ENCODE measurements at places on chromosomes 4 and X.

DNA sequence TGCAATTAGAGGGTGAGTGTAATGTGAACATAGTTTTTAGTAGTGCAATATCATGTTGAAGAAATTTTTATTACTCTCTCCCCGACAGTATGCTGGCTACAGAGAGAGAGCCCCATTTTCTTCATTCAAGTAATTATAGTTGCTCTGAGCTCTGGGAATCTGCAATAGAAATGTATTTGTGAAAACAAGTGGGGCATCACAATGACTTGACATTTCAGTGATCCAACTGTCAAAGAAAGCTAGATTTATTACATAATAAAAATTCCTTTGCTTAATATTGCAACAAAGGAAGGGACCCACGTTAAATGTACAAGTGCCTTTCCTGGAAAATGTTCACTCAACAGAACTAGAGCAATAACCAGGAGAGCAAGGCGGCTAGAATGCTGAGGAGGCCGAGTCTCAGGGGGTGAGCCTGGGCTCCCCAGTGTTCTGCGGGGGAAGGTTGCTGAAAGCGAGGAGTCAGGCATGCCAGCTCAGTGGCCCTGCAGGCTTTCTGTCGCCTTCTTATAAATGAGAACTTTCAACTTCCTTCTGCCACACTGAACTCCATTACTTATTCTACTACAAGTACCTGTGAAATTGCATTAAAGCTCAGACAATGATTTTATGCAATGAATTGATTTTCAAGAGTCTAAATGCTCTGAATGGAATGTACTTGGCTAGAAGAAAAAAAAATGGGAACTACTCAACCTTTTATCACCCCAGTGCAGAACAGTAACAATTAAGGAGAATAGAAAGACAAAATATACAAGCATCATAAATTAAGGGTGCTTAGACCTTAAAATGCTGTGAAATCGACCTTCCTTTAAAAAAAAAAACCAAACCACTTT is 476.4 kb downstream of the AFF2 start:
- no peak for DNase-seq

DNA sequence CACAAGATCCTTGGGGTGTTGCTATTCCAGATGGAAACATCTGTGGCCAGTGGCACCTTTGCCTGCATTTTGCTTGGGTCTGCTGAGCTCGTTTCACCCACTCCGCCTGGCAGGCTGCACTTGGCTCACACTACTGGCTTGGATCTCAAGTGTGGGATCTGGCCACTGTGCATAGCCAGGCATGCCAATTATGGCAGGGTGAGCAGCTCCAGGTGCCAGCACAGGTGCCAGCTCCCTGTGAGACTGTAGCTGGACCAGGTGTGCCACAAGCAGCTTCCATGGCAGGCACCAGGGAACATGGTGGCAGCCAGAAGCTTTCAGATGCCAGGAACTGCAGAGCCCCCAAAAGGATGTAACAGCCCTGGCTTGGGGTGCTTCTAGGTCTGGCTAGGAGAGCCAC is 463.8 kb upstream of the PABPC4L start:
- DNase-seq = no peak

DNA sequence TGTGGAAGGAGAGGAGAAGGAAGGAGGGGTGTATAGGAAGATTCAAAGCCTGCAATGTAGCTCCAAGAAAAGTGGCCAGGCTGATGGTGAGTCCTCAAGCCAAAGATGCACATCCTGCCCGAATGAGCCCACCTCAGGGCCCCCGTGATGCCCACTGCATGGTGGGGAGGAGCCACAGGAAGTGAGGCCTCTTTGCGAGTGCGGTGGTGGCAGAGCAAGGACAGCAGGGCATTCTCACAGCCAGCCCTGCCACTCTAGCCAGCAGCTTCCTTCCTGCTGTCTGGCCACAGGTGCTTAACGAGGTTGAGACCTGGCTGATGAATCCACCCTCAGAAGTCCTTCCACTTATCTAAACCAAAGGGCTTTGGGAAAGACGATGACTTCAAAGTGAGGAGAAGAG is 55.8 kb downstream of the BCOR start:
- no peak for DNase-seq

GRCh38 chr4:5143940-5144339 is 92.7 kb downstream of the STK32B start:
- no peak for DNase-seq

- peak; percentile 93 for DNase-seq
Measured at GRCh38 chr4:48175328-48175727, 41.3 kb upstream of the TXK start.

DNA sequence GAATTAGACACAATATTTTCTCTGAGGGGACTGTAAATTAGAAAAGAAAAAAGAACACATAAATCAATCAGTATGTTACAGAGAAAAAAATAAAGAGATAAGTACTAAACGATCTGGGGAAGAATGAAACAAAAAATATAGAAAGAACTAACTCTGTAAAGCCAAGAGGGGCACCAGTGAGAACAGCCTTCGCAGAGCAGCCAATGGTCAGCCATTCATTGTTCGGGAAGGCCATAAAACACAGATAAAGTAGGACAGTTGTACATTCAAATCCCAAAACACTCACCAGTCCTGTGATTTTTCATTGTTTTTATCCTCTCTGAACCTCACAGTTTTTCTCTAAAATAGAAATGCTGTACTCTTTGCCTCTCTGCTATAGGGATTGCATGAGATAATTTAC is 127.9 kb downstream of the NEK1 start:
- DNase-seq = peak; percentile 7

DNA sequence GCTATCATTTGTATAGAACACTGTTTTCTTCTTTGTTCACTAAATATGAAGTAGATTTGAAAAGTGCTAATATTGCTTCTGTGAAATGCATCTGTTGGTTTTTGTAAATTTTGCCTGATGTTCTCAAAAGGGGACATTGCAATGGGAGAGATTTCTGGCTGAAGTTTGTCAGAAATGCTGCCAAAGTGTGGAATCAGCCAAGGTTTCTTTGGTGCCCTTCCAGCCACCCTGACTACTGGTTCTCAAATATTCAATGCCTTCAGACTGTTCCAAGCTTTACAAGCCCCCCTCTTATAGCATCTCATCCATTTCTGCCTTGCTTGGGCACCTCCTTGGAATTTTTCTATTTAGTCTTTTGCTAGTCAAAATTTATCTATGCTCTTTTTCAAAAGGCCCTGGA is 60.6 kb upstream of the TMLHE start:
- DNase-seq = no peak

DNA sequence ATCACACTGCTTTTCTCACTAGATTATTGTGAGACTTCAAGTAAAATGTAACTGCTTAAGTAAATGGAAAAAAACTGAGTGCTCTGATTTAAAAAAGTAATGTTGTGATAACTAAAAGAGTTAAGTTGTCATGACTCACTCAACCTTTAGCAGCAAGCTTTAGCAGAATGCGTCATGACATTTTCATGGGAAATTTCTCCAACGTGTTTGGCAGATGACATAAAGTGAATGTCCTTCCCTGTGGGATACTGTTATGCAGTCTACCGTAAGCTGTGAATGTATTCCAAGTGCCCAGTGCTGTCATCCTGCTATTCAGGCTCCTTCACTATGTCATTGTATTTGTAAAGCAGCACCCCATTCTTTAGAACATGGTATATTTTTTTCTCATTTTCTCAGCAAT is 136.2 kb downstream of the CPXCR1 start:
- DNase-seq = no peak

GRCh38 chrX:97326456-97326855 is 442.7 kb downstream of the RPA4 start:
- DNase-seq = no peak

DNA sequence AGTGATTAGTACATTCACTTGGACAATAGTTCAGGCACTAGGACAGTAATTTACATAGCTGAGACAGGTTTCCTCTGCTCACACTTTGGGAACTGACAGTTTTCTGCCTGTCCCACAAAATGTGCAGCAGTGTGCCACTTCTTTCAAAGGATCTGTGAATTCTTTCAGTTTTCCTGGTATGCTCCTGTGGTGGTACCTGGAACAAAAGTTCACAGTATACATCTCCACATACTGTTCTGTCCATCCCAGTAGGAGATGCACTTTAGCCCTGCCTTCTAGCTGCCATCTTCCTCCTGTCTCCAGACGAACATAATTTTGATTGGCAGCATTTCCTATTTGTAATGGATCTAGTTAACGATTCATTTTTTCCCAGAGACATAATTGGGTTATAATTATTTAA is 360.8 kb upstream of the CXorf51B start:
- DNase-seq = no peak

DNA sequence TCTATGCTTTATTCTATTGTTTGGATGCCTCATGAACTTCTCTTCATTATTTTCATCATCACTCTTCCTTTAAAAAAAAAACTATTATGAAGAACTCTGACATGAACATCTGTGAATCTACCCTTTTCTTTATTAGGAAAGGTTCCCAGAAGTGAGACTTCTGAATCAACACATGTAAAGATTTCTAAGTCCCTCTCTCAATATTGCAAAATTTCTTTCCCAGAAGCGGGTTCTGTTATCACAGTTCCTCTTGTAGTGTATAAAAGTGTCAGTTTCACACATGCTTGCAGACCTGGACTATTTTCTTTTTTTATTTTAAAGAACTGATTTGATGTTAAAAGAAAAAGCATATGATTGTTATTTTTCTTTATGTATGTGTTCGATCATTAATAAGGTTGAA is 330.8 kb upstream of the KLF3 start:
- DNase-seq = no peak

- no peak for DNase-seq
Measured at GRCh38 chr4:172356016-172356415, 542.8 kb downstream of the GALNTL6 start.

DNA sequence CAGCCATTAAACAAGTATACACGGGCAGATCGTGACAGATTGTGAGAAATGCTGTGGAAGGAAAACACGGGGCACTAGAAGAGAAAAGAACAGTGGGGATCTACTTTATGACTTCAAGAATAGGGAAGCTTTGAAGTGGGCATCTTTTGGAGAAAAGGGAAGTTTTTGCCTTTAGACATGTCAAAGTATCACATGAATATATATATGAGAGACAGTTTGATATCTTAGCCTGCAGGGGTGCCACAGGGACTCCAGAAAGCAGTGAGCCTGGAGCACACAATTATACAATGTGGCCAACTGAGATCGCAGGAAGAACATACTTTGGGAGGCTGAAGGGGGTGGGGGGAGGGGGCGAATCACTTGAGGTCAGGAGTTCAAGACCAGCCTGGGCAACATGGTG is 35.7 kb downstream of the RELL1 start:
- DNase-seq = no peak

DNA sequence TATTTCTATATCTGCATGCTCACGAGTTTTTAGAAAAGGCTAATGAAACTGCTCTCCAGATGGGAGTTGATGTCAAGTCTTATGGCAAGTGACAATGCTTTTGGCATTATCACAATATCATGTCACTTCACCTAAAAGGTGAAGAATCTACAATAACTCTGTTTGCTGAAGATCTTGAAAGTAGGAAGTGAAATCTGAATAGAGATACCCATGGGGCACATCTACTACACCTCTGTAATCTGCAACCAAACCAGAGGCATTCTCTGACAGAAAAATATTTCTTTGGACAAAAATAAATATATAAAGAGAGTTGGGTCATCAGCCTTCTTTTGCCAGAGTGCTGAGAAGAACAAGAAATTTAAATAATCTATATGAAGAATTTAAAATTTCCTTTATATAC is 3.9 kb upstream of the VAMP7 start:
- DNase-seq = no peak

DNA sequence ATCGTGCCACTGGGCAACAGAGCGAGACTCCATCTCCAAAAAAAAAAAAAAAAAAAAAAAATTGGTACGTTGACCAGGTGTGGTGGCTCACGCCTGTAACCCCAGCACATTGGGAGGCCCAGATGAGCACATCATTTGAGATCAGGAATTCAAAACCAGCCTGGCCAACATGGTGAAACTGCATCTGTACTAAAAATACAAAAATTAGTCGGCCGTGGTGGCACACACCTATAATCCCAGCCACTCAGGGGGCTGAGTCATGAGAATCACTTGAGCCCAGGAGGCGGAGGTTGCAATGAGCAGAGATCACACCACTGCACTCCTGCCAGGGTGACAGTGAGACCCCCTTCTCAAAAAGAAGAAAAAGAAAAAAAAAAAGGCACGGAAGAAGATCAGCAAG is 24.5 kb downstream of the RBMX start:
- no peak for DNase-seq

GRCh38 chrX:110143454-110144210 is 140.7 kb downstream of the TMEM164 start:
- DNase-seq = no peak

DNA sequence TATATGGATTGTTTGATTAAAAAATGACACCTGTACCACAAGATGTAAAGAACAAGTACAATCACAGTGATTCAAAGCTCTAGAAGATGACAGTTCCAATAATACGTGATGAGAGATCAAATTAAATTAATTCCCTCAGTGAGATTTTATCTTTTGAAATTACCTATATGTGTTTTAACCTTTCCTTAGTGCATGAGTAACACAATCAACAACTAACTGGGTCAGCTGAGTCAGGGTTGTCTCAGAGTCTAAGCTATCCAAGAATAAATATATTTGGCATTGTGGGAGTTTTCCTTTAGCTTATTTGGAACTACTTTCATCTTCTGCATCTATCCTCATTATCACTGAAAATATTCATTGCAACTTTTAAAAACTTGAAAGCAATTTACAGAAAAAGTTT is 162.8 kb downstream of the WDFY3 start:
- DNase-seq = no peak

DNA sequence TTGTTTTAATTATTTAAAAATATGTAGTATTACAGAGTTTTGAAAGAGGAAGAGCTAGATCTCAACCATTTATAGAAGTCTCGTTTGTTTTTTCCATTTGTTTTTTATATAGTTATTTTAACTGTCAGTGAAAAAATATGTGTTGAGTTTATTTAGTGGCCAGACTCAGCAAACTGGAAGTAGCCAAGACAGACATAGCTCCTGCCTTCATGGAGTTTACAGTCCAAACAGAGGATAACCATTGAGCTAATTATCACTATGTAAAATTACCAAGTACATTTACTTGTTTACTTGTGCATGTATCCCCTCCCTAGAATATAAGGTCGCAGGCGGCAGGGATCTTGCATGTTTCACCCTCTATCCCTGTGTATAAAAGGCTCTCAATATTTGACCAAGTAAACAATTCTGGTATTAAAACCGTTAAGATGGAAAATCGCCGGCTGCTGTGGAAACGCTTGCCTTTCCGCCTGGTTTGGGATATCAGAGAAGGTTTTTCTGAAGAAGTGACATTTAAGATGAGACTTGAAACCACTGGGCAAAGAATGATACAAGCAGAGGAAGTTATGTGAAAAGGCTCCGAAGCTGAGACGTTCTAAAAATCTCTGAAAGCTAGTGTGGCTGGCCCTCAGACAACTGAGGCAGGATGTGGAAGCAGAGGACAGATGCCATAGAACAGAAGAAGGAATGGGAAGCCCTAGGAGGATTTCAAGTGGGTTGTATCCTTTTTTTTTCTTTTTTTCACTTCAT is 1.3 kb upstream of the CCNI start:
- no peak for DNase-seq

DNA sequence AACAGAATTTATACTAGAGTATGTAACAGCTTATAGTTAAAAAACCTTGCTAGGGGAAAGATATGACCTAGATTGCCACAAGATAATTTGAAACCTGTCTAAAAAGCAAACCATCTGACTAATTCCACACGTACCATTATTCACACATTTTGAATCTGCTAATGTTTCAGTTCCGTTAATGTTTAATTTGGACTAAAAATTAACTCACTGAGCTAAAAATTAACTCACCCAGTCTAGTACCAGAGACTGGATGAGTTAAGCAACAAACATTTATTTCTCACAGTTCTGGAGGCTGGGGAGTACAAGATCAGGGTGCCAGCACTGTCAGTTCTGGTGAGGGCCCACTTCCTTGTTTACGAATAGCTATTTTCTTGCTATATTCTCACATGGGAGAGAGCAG is 231.5 kb upstream of the DIAPH2 start:
- DNase-seq = no peak

- DNase-seq = no peak
Measured at GRCh38 chrX:120662662-120663061, 32.8 kb upstream of the C1GALT1C1 start.
